Stimulated activated CD8-positive, alpha-beta memory T cell treated with anti-CD3 and anti-CD28 coated beads, Interleukin-12 subunit alpha, Interleukin-12 subunit beta, amount 100 ng/mL, for 4 hours (primary cell): ENCODE measurements at places on chromosomes 12 and 14.

- DNase-seq, result no peak
Observed at GRCh38 chr12:113292547-113292946, 42.4 kb downstream of the SLC8B1 start.

DNA sequence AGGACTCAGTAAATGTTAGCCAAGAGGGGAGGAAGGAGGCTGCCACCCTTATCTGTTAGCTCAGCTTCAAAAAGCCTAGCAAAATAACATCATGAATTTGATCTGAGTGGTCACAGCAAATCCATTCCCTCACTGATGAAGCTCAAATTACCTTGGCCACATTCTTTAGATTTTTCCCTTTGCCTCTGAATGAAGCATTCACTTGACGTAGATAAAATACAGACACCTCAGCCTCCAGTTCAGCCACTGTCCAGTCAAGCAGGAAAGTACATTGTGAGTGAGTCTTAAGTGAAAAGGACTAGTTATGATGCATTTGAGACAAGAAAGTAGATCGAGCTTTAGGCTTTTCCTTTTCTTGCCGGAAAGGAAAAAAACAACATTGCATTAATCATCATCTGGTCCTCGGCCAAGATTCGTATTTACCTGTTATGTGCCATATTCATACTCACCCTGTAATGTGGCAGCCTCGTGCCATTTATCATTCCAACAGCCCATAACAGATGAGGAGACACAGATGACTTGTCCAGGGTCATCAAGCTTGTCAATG lies 146.5 kb downstream of the ETV6 start:
- DNase-seq, result no peak

DNA sequence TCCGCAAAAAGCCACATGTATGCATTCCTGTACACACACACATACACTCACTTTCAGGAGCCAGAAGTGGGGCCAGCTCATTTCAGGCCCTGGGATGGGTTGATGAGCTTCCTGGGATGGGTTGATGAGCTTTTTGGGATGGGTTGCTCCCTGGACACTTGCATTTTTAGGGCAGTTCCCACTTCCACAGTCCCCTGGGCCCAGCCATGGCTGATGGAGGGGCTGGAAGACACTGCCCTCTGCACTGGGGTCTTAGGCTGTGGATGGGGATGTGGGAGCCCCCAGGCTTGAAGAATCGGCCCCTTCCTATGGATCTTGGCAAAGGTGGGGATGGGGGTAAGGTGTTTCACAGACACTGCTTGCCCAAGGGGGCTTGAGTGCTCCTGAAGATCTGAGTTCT lies 12.7 kb downstream of the ACVRL1 start:
- DNase-seq, result no peak

DNA sequence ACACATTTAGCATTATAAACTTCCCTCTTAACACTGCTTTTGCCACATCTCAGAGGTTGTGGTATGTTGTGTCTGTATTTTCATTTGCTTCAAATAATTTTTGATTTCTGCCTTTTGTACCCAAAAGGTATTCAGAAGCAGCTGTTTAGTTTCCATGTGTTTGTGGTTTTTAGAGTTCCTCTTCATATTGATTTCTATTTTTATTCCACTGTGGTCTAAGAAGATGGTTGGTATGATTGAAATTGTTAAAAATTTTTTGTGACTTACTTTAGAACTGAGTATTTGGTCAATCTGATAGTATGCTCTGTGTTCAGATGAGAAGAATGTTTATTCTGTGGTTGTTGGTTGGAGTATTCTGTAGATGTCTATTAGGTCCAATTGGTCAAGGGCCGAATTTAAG lies 76.4 kb downstream of the IFNG-AS1 start:
- DNase-seq, result no peak

- no peak for DNase-seq
Observed at GRCh38 chr12:43331935-43332334, 220.1 kb downstream of the ADAMTS20 start.

- DNase-seq, result no peak
Observed at GRCh38 chr12:77435446-77436091, 370.2 kb upstream of the E2F7 start.

DNA sequence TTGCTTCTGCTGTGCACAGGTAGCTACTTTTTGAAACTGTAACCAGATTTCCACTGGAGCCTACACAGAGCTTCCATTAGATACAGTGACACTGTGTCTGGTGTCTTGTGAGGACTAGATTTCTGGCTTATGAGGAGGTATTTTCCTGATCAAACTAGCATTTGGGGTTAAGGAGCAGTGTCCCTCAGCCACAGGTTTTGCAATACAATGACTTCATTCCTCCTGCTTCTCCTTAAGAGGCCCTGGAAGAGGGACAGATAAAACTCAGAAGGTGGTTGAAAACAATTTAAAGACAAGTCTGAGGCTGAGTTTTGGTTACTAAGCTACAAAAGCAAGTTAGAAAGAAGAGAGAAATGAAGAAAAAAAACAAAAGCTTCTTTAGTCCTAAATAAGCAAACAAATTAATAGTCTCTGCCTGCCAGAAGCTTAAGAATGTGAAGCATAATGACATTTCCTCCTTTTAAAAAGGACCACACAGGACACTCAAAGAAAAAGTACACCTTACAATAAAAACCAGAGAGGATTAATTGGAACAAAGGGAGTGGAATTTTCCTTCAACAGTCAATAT lies 53.0 kb downstream of the PKP2 start:
- DNase-seq, result no peak

DNA sequence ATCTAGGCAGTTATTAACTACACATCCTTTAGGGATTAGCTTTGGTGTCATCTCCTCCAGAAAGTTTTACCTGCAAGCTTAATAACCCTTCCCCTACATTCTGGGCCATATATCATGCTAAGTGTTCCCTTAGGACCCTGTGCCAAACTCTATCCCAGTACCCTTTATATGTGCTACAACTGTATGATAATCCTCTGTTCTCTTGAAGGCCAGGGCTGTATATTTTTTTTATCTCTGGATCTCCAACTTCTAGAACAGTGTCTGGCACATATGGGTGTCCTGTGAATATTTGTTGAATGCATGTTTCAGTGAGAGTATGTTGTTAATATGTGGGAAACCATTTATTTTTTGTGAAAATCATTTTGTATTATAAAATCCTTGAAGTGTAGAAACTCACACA lies 106.7 kb downstream of the PPM1A start:
- DNase-seq, result no peak

- DNase-seq, result no peak
Observed at GRCh38 chr12:59020073-59020946, 100.0 kb upstream of the LRIG3 start.

GRCh38 chr14:93714605-93715004 lies 73.7 kb downstream of the PRIMA1 start:
- DNase-seq, result no peak

- DNase-seq, result no peak
Observed at GRCh38 chr12:108097160-108097911, 31.8 kb upstream of the WSCD2 start.

- no peak for DNase-seq
Observed at GRCh38 chr12:5913387-5913786, 31.7 kb downstream of the ANO2 start.

GRCh38 chr12:57755454-57756372 lies 810 bp downstream of the MARCHF9 start:
- peak; percentile 31 for DNase-seq

- DNase-seq, result no peak
Observed at GRCh38 chr12:41981758-41982157, 162.9 kb downstream of the GXYLT1 start.

DNA sequence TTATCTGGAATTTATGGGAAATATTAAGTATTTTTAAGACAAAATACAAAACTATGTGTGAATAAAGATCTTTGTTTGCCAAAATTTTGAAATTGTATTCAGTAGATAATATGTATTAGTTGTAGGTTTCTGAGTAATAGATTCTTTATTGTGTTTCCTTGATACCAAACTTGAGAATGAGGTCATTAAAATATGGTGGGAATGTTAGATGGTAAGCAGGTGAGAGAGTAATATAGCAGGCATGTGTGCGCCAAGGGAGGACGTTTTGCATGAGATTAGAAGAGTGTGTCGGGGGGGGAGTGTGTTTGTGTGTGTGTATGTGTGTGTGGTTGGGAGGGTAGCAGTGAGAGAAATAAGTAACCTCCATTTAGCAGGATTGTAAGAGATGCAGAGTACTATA lies 376.5 kb downstream of the NPAS3 start:
- no peak for DNase-seq

- no peak for DNase-seq
Observed at GRCh38 chr12:34350092-34351041, 328.1 kb downstream of the ALG10 start.

DNA sequence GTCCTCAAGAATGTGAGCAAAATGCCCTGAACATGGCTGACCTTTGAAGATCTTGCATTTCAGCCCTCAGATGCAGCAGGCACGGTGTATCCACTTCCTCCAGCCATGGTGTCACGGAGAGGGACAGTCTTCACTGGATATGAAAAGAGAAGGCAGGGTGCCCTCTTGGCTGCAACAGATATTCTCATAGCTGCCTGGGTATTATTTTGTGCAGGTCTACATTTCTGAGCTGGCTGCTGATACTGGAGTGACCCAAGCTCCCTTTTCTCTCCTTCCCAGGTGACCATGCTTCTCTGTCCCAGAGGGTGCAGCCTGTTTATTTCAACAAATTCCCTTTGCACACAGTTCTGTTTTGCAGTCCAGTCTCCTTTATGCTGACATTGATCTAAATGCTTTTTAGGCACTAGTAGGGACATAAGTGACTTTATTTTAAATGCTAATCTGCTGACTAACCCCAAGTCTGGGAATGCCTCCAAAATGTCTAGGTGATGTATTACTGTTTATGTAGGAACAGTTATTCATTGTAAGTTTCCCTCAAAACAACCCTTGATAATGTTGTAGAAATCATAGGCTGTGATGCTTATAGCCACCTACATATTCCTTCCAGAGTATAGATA lies 17.4 kb upstream of the PYGL start:
- no peak for DNase-seq

GRCh38 chr12:41466802-41467201 lies 278.7 kb downstream of the PDZRN4 start:
- DNase-seq, result no peak

DNA sequence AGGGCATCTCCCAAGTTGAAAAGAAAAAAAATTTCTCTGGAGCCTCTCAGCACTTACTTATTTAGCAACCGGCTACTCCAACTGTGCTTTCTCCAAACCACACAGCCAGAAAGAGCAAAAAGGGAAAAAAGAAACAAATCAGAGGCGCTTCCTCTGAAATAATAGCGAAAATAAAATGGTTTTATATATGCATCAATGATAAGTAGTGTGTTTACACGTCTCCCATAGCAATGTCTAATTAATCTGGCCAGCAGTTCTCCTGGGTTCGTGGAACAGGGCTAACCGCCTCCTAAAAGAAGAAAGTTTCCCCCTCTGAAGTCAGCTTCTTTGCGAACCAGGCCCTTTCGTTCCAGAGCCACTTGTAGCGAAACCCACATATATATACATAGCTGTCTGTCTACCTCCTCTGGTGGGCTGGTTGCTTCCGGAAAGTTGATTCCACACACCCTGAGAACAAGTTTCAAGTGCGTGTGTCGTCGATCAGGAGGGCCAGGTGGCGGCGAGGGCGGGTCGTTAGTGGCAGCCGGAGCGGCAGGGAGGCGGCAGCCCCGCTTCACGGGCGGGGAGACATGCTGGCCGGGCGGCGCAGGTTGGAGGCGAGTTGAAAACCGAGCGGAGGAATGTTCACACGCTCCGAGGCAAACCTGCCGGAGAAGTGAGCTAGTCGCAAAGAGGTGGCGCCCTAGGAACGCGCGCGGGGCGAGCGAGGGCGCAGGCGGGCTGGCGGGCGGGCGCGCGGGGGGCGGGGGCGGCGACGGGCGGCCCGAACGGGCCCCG lies 2.7 kb downstream of the PTHLH start:
- peak; percentile 3 for DNase-seq

DNA sequence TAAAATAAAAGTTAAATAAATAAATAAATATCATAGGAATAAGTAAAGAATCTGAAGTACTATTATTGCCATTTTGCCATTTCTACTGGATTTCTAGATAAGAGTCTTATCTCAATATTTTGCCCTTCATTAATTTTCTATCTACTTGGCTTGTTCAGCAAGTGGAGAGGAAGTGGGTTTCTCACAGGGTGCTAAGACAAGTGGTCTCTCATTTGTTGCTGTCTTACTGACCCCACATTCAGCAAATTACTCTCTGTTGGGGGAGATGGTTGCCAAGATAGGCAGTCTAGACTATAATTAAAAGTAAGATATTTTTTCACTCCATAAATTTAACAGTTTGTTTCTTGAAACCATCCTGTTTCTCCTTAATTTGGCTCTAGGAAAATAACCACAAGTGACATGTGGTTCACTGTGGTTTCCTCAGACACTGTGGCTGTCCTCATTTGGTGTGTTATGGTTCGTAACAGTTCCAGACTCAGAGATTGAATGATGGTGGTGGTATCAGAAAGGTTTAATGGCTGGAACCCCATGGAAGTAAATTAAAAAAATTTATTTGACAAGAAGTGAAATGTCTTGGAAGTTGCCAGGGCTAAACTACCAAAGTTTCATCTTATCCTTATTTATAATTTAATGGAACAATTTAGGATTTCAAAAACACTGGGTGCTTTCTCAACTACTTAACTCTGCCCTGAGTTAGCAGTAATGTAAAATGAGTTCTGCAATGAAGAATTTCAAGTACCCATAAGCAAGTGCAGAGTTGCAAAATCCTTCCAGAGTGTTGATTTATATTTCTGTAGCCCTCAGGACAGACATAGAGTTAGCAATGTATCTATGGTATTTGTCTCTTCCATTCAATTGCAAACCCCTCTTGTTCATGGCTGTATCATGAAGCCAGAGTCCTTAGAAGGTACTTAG lies 214.8 kb downstream of the MSRB3 start:
- DNase-seq, result no peak

- no peak for DNase-seq
Observed at GRCh38 chr12:106581543-106582248, 1.1 kb upstream of the RFX4 start.

- no peak for DNase-seq
Observed at GRCh38 chr12:579420-580110, 83.7 kb downstream of the NINJ2 start.

DNA sequence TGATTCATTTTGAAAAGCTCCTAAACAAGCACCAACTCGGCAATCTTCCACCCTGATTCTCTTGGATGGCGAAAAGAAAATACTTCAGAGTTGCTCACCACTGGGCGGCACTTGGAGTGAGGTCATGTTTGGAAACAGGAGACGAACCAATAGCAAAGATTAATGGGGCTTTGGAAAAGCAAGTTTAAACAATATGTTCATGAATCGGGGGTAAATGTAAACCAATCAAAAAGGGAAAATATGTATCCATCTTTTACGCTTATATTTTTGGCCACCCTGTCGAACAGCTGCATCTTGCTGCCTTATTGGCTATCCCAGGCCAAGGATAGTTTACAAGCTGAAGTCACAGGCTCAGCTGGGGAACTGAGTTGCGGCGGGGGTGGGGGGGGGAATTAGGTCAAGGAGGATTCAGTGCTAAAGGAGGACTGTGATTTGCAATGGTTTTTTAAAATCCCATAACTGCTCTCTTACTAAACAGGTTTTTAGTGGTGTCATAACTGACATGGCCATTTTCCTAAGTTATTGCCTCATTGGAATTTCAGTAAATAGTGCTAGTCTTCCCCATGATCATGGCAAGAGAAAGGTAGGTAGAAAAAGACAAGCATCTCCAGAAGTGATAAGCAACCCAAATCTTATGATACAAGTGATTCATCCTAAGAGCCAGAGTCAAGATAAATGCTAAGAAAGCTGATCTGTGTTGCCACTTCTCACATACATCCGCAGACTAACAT lies 210.6 kb downstream of the PHLDA1 start:
- DNase-seq, result no peak
